ENCODE measurements at places on chromosomes 3 and 15.

- DNase-seq, result no peak
These were observed 34.9 kb upstream of the NRROS start for GRCh38 chr3:196604548-196604947.

DNA sequence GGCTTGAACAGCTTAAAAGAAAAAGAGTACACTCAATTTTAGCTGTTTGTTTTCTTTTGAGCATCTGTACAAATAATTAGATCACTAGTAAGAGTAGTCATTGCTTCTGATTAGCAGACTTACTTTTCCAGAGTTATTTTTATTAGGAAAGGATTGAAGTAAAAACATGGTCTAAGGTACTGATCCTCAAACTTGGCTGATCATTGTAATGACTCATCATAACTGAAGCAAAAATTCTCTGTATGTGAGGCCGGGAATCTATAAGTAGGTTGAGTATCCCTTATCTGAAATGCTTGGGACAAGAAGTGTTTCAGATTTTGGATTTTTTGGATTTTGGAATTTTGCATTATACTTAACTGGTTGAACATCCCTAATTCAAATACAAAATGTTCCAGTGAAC lies 12.4 kb downstream of the NMD3 start:
- no peak for DNase-seq

GRCh38 chr15:69718916-69719315 lies 266.3 kb downstream of the RPLP1 start:
- no peak for DNase-seq

- DNase-seq, result no peak
These were observed 10.2 kb upstream of the DLL4 start for GRCh38 chr15:40918799-40919392.

GRCh38 chr3:17845026-17845812 lies 102.8 kb upstream of the TBC1D5 start:
- DNase-seq, result no peak

- DNase-seq, result no peak
These were observed 338.7 kb downstream of the CLSTN2 start for GRCh38 chr3:140273542-140274195.

DNA sequence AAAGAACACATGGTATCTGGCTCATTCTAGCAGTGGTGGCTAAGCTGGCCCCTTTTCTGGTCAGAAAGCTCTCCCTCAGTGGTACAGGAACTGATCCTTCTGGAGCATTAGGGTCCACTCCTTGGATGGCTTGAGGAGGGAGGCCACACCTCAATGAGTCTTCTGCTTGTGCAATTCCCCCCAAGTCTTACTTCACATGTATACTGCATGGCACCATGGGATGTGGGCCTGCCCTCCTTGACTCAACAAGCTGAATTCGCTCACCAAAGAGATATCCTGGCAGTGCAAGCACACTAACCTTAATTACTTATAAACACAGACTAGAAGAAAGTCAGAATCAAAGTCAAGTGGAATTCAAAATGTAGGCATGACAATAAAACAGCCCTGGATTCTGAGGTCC lies 133.8 kb upstream of the SLC2A2 start:
- DNase-seq, result no peak

GRCh38 chr3:150449169-150449721 lies 41.1 kb downstream of the TSC22D2 start:
- DNase-seq, result no peak

GRCh38 chr3:148847351-148847750 lies 17.7 kb upstream of the CPA3 start:
- DNase-seq, result no peak
